Esophagus (tissue), 2 donors: ENCODE measurements at places on chromosomes 16 and 17. TPM values are rescaled to one million over a fixed set of nuclear protein-coding genes. Genes with fewer than 3 reads are reported as not detected.

Gene TMEM88
- 8.7 TPM for polyA plus RNA-seq

Gene CMTM1
- 0.14 TPM for polyA plus RNA-seq

Gene C16orf74
- 9.7 TPM for polyA plus RNA-seq

Gene SKAP1
- 2.6 TPM for polyA plus RNA-seq

Gene PIPOX
- 0.41 TPM for polyA plus RNA-seq

Gene CD7
- 3.1 TPM for polyA plus RNA-seq

Gene TNP2
- polyA plus RNA-seq = not detected

Gene PCYT2
- 46.5 TPM for polyA plus RNA-seq

Gene CCDC200
- not detected for polyA plus RNA-seq

Gene NLGN2
- 4.2 TPM for polyA plus RNA-seq

Gene CMTM3
- 3.4 TPM for polyA plus RNA-seq

Gene FOXN1
- 8.8 TPM for polyA plus RNA-seq

Gene DNAH2
- polyA plus RNA-seq = 0.10 TPM

Gene SP2
- 10.7 TPM for polyA plus RNA-seq

Gene KIF2B
- polyA plus RNA-seq = not detected

Gene CD79B
- 1.2 TPM for polyA plus RNA-seq

Gene ZNF286A
- polyA plus RNA-seq = 5.4 TPM

Gene HSD11B2
- 10.7 TPM for polyA plus RNA-seq
